ENCODE measurements at places on chromosomes 6 and 20.

DNA sequence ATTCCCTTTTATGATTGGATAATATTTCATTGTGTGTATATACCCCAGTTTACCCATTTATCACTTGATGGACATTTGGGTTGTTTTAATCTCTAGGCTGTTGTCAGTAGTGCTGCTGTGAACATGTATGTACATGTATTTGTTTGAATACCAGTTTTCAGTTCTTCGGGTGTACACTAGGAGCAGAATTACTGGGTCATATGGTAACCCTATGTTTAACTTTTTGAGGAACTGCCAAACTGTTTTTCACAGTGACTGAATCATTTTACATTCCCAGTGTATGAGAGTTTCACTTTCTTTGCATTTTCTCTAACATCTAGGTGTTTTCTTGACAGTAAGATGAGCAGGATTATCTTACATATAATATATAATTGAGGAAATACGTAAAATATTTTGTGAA is 44.7 kb upstream of the ADIG start:
- peak; percentile 79 for DNase-seq

DNA sequence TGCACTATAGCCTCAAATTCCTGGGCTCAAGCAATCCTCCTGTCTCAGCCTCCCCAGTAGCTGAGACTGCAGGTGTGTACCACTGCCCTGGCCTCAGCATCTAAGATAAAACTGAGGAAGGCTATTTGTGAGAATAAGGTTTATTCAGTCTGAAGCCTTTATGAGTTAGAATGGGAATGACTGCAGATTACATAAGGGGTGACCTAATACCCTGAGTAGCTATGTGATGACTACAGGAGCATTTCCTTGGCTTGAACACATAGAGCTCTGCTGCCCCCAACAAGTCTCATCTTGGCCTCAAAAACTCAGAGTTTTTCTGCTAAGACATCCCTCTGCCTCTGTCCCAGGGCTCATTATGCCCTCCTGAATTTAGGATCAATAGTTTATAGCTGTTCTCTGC is 7.6 kb downstream of the GSS start:
- DNase-seq: peak; percentile 92

GRCh38 chr6:170462366-170463020 is 90.6 kb downstream of the PSMB1 start:
- no peak for DNase-seq

DNA sequence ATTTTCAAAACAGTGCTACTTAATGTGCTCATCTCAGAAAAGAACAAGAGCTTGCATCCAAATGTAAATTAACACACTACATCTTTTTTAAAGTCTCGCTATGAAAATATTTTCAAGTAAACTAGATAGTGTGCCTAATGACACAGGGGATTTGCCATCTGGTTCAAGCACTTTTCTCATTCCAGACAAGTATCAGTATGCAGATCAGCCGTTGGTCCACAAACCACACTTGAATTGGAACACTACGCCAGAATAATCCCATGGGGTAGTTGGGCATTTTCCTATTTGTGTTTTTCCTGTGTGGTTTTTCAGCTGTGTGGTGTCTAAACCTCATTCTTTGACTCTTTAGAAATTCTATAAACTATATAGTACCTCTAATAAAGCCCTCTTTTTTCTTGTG is 256.2 kb downstream of the EPHA7 start:
- no peak for DNase-seq

DNA sequence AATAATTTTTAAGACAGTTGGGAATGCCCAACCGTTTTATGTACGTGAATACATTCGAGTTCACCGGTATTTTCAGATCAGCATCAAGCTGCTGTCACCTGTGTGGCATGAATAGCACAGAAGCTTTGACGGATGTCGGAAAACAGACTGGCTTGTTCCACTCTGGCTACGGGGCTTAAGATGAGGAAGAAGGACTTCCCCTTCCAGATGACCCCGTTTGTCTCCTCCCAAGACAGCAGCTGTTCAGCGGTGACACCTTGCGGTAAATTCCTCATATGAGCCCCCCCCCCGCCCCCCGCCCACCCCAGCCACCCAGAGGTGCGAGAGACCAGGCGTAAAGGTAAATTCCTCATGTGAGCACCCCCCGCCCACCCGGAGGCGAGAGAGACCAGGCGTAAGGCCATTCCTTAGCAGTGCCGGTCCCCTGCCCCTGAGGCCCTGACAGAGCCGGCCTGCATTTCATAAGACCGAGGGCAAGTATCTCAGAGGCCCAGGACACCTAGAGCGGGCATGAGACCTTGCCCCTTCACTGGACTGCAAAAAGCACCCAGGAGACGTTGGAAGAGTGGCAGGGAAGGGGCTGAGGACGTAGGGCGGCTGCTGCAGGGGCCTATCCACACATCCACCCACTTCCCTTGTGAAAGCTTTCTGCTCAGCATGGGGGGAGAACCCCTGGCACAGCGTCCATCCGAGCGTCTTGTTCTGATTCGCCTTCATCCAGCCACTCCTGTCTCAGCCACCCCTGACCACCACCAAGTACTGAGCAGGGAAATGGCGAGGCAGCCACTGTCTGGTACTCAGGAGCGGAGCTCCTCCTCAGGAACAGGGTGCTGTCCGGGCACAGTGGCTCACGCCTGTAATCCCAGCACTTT is 7.3 kb upstream of the PCMTD2 start:
- DNase-seq: no peak

DNA sequence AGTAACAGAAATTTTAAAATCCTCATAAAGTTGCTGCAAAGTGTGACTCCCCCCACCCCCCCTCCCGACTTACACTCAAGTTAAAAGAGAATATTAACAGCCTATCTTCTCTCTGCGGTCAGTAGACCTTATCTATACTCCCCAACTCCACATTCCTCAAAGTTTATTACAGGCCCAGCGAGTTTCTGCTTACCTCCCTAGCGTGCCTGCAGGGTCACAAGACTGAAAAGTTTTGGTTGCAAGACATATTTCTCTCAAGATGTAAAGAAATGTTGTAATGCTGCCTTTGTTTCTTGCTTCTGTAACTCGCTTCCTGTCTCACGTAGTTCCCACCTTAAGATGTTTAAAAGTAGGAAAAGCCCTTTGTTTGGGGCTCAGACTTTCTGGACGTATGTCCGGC is 699.6 kb downstream of the PHF3 start:
- DNase-seq: no peak

DNA sequence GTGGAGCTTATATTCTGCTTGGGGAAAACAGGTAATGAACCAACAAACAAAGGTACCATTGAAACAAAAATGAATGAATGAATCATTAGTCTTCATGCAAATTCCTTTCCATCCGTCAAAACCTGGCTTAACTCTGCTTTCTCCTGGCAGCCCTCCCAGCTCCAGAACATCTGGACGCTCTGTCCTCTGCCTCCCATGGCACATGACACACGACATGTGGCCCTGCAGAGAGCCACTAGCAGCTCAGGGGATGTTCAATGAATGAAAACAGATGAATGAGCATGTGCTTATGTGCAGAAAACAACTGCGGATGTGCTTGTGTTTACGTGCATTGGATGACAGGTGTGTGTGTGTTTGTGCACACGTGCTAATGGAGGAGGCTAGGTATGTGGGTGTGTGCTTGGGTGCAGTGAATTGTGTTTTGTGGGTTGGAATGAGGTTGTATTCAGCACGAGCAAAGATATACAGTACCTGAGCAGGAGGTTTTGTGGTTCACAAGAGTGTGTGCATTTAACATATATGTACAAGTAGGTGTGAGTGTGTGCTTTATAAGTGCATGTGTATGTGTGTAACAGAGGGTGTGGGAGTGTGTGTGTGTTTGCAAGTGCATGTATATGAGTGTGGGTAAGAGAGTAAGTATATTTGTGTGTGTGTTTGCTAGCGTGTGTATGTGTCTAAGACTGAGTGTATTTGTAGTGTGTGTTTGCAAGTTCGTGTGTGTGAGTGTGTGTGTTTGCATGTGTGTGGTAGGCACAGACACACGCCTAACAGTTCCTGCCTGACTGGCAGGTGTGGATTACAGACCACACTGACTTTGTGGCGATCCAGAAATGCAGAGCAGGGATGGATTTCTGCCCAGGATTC is 374.1 kb upstream of the SULF2 start:
- DNase-seq: no peak

- no peak for DNase-seq
These were observed 571.6 kb upstream of the GJE1 start for GRCh38 chr6:141561154-141561553.

- DNase-seq: no peak
These were observed 575.2 kb upstream of the JAG1 start for GRCh38 chr20:11248687-11249638.

DNA sequence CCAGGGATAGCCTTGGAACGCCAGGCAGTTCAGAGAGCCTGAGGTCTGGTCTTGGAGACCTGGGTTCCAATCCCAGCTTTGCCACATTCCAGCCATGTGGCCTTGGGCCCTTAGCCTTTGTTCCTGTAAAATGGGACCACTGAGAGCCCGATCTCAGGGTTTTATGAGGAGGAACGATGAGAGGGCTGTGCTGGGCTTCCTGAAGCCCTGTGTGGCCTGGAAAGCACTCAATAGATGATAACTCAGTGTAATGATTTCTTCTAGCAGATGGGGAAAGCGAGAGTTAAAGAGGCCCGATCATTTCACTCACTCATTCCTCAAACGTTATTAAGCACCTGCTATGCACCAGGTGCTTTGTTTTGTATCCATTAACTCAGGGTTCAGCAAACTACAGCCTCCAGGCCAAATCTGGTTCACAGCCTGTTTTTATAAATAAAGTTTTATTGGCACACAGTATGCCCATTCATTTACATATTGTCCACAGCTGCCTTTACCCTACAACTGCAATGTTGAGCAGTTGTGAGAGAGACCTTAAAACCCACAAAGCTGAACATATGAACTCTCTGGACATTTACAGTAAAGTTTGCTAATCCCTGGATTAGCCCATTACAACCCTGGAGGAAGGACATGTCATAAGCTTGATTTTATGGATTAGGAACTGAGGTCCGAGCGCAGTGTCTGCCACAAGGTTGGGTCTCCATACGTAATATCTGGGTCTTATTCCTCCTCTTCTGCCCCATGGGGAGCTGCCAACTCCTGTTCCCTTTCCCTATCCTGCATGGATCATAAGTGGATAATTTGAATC is 90.4 kb downstream of the CEBPB start:
- no peak for DNase-seq

- no peak for DNase-seq
These were observed 149.4 kb upstream of the MLN start for GRCh38 chr6:33953171-33953570.

GRCh38 chr6:153013438-153013837 is 10.9 kb upstream of the MTRF1L start:
- DNase-seq: no peak

- DNase-seq: no peak
These were observed 115.1 kb upstream of the ARID1B start for GRCh38 chr6:156662025-156662445.

GRCh38 chr6:25472306-25472705 is 179.7 kb upstream of the SCGN start:
- DNase-seq: no peak

GRCh38 chr20:41405436-41405835 is 38.8 kb upstream of the EMILIN3 start:
- DNase-seq: no peak

GRCh38 chr6:37640786-37641395 is 56.8 kb downstream of the MDGA1 start:
- DNase-seq: no peak

DNA sequence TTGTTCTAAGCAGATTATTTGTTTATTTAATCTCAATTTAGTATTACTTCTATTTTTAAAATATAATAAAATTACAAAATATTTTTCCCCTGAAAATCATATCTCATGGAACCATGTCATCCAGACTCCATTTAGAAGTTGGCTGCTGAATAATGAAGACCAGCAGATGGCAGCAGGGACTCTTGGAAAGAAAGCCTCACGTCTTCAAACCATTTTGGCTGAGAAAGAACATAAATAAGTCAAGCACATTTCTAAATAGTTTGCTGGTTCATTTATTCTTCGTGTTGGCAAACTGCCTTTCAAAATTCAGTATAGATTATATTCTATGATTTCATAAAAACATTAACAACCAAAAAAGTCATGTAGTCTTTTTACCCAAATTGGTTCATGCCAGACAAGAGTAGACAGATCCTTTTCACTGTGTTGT is 71.7 kb downstream of the RCAN2 start:
- peak; percentile 76 for DNase-seq

- DNase-seq: no peak
These were observed 63.8 kb downstream of the TNFRSF21 start for GRCh38 chr6:47245745-47246371.

- peak; percentile 26 for DNase-seq
These were observed 28.6 kb downstream of the SLC23A2 start for GRCh38 chr20:4972506-4973251.

DNA sequence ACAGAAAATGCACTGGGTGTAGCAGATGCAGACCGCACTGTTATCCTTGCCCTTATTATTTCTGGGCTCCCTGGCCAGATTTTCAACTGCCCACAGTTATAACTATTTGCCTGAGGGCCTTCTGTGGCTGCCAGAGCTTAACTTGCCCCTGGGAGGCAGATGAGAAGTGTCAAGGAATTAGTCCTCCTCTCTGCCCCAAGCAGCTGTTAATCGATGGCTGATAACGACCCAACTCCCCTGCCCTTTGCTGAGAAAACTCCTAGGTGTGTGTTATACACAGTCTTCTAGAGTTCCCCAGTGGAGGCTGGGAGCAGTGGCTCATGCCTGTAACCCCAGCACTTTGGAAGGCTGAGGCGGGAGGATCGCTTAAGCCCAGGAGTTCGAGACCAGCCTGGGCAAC is 44.4 kb upstream of the SHLD1 start:
- no peak for DNase-seq

DNA sequence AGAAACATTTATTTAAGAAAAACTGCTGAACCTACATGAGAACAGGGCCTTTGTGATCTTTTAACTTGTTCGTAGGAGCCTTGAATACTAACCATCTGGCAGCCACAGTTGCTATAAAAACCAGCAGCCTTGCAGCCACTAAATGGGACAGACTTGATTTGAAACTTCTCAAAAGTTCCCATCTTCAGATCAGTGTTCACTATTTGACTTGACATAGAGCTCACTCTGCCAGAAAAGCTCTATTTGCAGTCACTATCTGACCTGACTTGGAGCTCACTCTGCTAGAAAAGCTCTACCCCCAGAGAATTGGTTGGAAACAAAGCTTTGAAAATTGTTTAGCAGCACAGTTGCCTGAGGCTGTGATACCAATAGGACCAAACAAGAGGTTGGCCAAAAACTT is 119.3 kb upstream of the F13A1 start:
- DNase-seq: no peak

GRCh38 chr20:47821481-47822100 is 36.3 kb upstream of the SULF2 start:
- DNase-seq: no peak

DNA sequence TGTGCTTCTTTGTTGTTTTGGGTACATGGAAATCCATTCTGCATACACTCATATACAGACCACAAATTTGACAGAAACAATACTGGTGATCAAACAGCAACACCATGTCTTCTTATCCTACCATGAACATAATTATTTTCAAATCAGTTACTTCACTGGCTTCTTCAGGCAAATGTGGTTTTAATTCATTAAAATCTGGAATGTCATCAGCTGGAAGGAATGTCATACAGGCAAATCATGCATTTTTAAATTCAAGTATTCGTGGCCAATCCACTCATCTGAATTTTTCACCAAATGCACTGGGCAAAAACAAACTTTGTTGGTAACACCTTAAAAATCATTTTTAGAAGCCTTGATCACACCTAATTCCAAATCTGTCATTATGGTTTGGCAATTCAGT is 59.3 kb downstream of the KIF6 start:
- no peak for DNase-seq

All from iris pigment epithelial cell (primary cell).